ENCODE measurements at places on chromosomes 4 and X.
A peak's percentile ranks its signal among the peaks of the same experiment; 100 is the strongest.

- no peak for DNase-seq
Measured at GRCh38 chr4:39044956-39045826, 13.0 kb upstream of the TMEM156 start.

DNA sequence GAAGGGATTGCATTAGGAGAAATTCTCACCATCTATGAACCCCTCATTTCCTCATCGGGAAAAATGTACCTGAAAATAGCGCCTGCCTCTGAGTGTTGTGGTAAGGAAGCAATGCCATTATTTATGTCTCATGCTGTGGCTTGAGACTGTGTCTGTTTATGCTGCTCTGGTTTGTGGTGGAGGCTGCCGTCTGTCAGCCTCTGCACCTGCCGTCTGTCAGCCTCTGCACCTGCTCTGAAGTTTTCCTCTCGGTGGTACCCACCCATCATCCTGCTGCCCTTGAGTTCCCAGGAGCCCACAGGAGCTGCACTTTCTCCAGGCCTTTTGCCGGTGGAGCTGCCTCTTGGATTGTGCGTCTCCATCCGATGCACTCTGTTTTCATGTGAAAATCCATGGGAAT lies 68.5 kb upstream of the PPP2R3B start:
- no peak for DNase-seq

- no peak for DNase-seq
Measured at GRCh38 chr4:63049726-63050125, 1359.5 kb downstream of the TECRL start.

DNA sequence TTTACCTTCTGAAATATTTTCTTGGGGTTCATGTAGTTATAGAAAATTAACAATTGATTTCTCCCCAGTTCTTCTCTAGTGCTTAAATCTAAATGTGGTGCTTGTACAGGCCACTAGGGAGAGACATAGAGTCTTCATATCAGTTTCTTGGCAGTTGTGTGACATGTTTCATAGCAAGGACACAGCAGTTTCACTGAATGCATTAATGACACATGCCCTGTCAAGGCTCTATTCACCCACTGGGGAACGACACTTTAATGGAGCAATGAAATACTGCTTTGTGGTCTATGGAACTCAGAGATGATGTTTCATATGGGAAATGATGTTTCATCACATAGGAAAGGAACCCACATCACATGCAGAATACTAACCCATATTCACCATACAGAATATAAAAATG lies 2.8 kb downstream of the VEGFC start:
- DNase-seq, result peak; percentile 2

DNA sequence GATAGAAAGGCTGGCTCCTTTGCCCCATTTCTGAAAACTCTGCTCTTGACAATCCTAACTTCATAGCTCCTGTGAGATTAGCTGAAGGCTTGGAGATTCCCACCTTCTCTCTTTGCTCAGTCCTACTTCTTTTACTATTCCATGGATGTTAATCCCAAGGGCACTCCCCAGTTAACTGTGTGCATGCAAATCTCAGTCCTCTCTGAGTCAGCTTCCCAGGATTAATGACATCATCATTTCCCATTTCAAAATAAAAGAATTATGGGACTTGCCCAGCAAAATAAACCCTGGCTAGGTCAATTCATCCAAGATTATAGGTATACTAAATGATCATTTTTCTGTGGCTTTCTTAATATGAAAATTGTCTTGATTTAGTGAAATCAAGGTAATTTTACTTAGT lies 328.6 kb upstream of the NR3C2 start:
- DNase-seq, result no peak

- no peak for DNase-seq
Measured at GRCh38 chr4:168437192-168437943, 42.9 kb downstream of the DDX60L start.

GRCh38 chr4:52372269-52372668 lies 286.8 kb downstream of the USP46 start:
- DNase-seq, result no peak

DNA sequence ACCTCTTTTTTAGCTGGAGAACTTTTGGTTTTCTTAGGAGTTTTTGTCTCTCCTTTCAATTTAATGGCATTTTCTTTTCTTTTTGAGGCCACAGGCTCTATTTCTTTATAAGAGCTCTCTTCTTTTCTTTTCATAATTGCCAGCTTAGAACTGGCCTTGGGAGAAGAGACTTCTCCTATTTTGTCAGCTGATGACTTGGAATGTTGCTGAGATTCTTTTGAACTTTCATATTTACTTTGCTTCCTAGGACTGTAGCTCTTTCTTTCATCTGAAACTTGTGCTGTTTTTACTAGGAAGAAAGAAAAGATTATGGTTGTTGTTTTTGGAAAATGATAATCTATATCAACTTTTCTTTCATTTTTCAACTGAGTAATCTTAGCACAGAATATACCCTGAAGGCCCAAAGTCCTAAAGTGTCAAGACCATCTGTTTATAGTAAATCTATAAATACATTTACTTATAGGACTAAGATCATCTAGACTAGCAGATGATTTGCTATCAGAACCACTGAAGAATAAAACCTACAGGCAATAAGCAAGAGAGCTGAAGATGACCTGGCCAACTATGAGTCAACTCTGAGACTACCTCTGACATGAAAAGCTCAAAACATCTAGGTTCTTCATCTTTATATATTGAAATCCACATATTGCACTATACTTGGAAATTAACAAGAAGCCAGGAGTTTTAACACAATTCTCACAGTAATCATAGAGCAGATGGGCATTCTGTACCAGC lies 45.6 kb downstream of the RFC1 start:
- DNase-seq, result no peak

DNA sequence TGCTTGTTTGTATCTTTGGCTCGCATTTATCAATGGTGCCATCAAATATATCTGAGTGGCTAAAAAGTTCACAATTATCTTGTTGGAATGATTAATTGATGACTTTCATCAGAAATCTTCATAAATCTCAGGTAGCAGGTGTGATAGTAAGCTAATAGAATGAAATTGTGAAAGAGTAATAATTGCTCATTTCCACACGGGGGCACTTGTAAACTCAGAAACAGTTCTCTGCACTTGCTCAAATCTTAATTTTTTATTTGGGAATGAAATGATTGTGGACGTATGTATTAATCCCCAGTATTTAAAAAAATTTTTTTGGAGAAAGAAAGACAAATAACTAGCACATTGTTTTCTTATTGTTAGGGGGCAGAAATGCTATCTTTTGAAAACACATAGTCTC lies 132.8 kb downstream of the DTHD1 start:
- no peak for DNase-seq

GRCh38 chr4:38205261-38205660 lies 245.1 kb downstream of the PTTG2 start:
- no peak for DNase-seq

DNA sequence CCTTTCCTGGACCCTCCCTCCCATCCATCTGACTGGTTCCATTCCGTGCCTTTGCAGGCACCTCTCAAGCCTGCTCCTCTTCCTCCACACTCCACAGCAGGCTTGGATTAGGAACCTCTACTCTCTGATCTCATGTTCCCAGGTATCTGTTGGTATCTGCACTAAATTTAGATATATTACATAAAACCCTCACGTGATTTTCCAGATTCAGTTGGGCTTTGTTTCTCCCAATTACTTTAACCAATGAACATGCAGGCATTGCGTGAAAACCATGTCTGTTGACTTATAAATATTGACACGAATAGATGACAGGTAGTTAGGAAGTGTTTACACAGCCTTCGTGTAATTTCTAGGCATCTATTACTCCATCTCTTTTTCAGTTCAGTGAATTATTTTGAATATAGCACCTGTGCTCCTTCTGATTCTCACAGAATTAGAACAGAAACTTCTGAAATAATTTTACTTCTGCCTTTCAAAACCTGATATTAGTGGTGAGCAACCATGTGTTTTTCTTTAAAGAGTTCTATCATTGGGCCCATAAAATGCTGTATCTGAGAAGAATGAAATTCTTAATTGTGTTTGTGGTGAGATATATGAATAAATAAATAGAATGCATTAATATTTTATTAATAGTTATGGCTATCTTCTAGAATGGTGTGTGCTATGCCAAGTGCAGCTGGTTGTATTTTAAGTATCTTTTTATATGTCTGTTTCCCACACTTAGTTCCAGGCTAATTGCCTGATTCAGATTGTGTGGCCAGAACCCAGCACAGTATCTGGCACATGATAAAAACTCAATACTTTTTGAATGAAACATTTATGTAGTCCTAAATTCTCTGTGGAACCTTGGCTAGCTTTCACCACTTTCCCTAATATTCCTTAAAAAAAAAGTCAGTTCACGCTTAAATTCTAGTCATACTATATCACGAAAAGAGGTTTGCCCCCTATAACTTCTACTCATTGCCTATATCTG lies 304.8 kb downstream of the QDPR start:
- no peak for DNase-seq

DNA sequence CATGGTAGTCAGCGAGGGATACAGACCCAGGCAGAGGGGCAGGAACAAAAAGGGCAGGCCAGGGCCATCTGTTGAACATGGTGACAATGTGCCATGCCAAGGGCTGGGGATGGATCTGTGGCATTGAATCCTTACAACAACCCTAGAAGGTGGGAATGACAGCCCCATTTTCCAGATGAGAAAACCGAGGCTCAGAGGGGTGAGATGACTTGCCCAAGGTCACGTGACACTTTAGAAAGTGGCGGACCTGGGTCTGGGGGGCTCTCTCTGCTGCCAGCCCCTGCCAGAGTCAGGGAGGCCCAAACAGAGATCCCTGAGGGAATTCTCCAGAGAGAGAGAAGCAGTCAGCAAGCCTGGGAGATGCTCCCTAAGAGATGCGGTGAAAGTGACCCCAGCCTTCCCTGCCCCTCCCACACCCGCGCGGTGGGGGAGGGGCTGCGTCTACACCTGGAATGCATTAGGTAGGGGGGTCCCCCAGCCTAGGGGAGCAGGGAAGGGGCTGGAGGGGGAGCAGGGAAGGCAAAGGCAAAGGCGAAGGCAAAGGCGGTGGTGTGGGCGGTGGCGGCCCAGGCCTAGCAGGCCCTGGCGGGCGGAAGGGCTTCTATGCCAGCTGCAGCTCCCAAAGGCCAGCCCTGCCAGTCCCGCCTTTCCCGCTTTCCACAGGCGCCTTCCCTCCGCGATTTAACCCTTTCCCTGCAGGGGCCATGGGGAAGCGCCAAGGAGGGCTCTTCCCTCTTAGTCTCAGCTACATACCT lies 13.0 kb downstream of the FGD1 start:
- DNase-seq, result no peak

DNA sequence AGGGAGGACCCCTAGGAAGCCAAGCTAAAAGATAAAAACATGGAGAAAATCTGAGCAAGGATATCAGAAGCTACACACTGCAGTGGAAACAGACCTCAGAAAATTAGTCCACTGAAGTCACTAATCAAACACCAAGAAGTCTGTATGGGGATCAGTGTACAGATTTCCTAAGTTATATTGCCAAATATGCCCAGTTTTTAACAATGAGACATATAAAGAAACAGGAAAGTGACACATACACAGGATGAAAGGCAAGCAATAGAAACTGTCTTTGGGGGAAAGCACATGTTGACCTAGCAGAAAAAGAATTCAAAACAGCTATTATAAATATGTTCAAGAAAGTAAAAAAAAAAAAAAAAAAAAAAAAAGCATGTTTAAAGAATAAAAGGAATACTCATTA lies 153.7 kb downstream of the PPP4R3C start:
- DNase-seq, result no peak

GRCh38 chr4:69591364-69591763 lies 48.1 kb downstream of the UGT2A2 start:
- DNase-seq, result peak; percentile 74

DNA sequence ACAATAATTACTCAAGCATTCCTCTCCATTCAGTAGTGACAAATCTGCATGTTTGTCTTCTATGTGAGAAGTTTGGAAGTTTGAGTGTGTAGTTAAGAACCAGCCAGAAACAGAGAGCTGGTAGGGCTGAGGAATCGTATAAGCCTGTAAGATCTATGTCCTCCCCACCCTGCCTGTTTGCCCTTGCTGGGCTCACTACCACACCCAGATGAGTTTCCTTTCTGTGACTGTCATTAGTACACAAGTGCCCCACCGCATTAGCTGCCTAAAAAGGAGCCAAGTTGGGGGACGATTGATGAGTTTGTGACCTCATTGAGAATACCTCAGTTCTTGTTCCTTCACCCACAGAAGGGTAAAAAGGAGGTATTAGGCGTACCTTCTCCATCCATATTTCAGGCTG lies 28.3 kb downstream of the DOCK11 start:
- DNase-seq, result no peak

GRCh38 chr4:139214039-139214534 lies 37.1 kb upstream of the ELF2 start:
- peak; percentile 43 for DNase-seq

DNA sequence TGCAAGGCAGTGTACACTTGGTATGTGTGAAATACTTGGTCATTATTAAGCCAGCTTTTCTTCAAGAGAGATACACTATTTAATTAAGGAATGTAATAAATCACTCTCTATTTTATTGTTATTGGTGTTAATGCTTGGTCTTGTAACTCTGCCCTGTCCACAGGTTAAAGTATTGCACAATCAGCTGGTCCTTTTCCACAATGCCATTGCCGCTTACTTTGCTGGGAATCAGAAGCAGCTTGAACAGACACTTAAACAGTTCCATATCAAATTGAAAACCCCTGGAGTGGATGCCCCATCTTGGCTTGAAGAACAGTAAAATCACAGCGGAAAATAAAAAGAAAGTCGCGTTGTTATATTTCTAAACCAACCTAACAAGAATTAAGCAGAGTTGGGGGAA lies 26.2 kb upstream of the FHDC1 start:
- DNase-seq, result no peak

DNA sequence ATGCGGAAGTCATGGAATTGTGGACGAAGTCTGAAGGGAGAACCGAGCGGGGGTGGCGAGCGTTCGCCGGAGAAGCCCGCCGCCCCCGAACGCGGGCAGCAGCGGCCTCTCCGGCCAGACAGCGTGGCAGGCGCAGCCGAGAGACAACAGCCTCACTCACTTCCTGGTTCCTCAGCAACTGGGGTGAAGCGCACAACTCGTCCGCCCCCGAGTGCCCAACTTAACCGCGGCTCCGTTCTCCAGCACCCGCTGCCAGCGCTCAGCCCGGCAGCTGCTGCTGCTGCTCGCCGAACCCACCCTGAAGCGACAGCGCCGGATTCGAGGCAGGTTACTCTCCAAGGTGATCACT lies 68.0 kb downstream of the NOCT start:
- DNase-seq, result peak; percentile 62

DNA sequence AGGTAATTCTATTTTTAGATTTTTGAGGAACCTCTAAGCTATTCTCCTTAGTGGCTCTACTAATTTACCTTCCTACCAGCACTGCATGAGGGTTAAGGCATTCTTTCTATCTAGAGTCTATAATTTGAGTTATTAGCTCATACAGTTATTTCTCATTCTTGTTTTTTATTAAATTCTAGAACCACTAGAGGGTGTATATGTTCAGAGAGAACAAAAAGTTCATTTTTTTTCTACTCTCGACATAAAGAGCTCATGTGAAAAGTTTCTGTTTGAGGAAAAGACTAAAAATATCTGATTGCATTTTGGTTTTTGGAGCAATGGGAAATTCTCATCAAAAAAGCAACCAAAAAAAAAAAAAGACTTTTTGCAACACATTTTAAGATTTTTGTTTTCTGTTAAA lies 57.0 kb upstream of the LRAT start:
- no peak for DNase-seq
